ENCODE measurements at places on chromosomes 6 and 20.

DNA sequence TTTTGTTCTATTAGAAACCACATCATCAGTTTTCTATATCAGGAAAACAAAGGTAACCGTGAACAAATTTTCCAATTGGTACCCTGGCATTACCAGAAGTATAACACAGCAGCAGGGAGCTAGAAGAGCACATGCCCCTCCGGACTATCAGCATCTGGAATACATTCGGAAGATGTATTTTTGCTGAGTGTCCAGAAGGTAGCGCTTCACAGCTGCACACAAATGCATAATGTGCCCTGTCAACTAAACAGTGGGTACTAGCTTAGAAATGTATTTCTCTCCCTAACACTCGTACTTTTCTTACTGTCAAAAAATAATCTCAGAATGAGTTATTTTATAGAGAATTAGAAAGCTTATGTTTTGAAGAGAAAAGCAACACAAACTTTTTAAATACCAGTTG is 77.6 kb downstream of the HUS1B start:
- no peak for DNase-seq

- DNase-seq = no peak
Measured at GRCh38 chr20:62517901-62518610, 42.3 kb upstream of the GATA5 start.

- DNase-seq = no peak
Measured at GRCh38 chr6:155212616-155213380, 51.0 kb upstream of the CLDN20 start.

- no peak for DNase-seq
Measured at GRCh38 chr6:51949526-51949925, 137.9 kb downstream of the PKHD1 start.

GRCh38 chr20:4111440-4112411 is 96.4 kb upstream of the RNF24 start:
- DNase-seq = no peak

DNA sequence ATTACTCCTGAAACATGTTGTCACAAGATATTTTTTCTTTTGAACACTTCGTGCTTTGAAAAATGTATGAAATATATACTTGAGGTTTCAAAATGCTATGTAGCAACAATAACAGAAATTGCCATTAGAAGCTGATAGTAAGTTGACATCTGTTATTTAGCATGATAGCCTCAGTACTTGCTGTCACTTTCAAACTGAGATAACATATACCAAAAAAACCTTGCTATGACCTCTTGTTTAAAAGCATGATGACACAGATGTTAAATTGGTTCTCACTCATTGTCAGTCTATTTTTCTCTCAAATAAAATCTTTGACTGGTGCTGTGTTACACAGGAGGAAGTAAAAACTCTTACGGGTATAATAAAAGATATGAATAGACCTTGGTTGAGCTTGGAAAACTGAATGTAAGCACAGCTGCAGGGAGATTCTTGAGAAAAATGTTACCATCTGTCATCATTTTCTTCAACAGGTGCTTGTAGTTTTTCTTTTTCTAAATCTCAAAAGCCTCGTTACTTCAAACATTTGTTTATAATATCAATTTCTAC is 18.6 kb downstream of the MOXD1 start:
- DNase-seq = no peak

DNA sequence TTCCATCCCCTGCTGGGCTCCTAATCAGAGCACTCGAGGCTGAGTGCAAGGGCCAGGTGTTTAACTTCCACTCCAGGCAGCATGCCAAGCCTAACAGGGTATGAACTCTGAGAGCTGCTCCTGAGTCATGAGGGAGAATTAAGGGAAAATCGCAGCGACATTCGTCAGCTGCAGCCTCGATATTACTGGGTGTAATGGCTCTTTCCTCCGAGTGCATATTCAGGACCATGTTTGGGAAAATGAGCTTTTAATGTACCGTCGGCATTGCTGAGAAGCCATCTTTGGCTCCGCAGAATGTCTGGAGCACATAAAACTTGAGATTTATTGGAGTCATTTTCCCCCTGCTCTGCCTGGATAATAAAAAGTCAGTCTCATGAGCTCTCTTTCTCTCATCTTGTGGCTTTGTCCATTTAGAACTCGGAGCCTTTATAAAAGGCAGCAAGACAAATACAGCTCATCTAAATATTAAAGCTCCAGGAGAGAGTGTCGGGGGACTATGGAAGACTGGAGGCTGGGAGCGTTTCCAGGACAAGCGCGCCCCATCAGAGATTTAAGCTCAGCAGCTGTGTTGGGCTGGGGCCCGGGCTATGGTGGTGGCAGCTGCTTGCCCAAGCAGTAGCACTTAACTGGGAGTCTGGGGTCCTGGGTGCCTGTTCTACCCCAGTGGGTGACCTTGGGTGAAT is 103.7 kb downstream of the TOX2 start:
- DNase-seq = no peak

DNA sequence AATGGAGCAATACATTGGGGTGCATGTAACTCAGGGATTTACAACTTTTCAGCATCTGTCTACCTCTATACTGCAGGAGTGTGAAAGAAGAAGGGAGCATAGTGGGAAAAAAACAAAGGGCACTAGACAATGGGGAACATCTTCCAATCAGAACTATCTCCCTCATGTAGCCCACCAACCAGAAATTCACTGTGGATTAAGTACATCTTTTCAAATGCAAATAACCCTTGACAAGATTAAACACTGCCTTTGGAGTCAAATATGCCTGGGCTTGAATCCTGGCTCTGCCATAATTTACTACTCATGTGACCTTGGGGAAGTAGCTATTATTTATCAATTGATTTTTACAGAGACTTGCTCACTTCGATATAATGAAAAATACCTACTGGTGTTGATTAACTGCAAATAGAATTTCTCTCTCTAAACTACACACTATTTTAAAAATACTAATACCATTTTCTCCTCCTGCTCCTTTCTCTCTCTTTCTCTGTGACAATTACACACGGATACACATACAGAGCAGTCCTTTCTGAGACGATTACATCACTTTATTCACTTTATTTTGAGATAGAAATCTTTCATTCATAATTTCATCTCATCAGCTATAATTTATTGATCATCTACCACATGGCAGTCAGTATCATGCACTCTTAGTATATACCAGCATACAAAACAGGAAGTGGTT is 783.7 kb downstream of the FRK start:
- no peak for DNase-seq

DNA sequence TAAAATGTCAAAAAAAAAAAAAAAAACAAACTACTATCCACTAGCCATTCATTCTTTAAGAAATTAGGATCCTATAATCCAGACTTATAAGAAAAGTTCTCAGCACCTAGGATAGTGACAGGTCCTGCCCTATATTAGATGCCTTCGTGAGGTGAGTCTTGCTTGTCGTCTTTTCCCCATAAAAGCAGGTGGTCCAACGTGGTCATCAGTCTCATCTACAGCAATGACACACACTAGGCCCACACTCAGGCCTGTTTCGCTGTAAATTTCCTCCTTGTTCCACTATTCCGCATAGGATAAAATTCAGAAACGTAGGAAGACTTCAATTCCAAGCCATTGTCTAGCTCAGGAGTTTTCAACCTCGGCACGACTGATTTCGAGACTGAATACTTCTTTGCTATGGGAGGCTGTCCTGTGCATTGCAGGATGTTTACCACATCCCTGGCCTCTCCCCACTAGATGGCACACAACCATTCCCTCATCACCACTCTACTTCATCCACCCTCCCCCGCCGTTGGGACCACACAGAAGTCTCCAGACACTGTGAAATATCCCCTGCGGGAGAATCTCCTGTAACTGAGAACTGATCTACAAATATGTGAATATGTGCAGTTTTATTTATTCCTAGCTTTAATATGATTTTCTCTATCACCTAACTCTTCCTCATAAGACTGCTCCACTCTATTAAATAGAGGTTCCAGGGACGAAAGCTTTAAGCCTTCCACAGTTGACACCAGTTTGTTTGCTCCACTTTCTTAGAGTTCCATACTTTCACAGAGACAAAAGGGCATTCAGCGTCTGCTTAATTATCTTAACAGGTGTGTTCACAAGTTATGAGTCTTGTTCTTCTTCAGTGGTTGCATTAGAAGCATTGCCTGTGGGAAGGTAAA is 346.3 kb downstream of the BMP2 start:
- DNase-seq = no peak

DNA sequence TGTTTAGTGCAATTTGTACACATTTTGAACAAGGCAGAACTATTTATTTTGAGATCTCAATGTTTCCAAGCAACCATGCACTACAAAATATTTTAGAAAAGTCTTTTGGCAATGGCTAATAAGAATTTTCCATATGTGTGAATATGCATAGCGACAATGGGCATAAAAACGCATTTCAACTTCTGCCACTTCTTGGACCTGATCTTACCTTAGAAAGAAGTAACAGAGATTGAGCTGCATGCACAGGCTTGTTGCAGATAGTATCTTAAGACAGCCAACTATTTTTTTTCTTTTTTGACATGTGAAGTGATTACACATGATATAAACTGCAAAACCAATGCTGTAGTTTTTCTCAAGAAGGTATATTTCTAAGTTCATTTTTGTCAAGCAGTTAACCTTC is 210.4 kb upstream of the PHACTR1 start:
- no peak for DNase-seq

DNA sequence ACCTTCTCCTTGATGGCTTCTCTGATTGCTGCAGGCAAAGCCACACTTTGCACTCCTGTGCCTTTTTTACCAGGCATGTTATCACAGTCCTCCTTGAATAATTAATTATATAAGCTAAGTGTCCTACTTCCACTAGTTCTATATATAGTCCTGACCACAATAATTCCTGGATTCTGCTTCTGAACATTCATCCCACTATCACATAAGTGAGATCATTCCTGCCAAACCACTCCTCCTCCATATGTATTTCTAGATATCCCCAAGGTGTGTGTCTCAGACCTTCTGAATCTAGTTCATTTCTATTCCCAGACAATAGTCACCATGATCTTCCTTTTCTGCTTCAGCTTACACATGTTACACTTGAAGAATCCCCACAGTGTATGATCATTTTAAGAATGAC is 1237.5 kb upstream of the MAP3K7 start:
- no peak for DNase-seq

GRCh38 chr20:23744817-23745216 is 5.9 kb downstream of the CST1 start:
- no peak for DNase-seq

DNA sequence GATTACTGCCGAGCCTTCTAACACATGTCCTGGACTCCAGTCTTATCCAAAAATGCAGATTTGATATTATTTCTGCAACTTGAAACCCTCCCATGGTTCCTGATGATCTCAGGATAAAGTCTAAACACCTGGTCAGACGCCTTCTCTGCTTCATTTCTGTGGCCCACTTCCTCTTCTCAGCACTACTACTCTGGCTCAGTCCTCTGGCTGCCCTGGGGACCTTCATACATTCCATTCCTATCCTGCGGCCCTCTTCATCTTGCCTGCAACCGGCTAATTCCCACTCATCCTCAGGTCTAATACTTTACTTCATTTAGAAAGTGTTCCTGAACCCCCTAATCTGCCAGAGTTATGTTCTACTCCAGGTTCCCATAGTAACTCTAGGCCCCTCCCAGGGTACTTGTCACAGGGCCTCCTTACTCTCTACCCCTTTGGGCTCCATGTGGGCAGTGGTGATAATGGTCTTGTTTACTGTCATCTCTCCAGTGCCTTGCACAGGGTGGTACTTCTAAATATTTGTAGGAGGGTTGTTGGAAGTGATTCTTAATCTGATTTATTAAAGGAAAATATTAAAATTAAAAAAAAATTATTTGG is 18.9 kb downstream of the MAN1A1 start:
- no peak for DNase-seq

DNA sequence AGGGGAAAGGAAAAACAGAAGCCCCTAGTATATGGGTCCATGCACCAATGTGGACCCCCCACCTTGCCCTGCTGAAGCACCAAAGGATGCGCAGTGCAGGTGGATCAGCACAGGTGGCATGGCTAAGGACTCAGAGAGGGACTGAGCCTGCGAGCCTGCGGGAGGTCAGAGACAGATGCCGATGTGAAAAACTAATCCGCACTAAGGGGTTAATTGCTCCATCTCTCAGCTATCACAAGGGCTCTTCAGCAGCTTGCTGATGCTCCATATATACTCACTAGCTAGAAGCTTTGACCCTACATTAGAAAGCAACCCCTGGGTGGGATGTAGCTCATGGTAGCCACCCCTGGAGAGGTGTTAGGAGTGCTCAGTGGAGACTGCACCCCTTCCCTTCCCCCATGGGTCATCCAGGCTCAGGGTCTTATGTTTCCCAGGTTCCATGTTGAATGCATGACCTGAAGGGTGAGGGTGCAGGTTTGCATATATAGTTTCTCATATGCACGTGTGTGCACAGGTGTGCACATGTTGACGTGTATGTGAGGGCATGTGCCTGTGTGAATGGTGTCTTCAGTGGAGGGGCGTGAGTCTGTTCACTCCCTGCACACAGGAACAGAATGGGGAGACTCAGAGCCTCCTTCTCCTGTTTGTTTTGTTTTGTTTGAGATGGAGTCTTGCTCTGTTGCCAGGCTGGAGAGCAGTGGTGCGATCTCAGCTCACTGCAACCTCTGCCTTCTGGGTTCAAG is 13.4 kb upstream of the IP6K3 start:
- no peak for DNase-seq

DNA sequence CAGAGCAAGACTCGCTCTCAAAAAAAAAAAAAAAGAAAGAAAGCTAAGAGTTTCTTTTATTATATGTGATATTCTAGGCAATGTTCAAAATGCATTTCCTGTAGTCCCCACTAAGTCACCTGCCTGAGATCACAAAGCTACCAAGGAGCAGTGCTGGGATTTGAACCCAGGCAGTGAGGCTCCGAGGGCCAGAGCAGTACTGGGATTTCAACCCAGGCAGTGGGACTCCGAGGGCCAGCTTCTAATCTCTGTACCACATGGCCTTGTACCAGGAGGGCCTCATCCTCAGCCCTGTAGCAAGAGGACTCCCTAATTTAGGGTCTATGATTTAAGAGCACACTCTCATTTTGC is 39.7 kb downstream of the ZMYND8 start:
- no peak for DNase-seq

DNA sequence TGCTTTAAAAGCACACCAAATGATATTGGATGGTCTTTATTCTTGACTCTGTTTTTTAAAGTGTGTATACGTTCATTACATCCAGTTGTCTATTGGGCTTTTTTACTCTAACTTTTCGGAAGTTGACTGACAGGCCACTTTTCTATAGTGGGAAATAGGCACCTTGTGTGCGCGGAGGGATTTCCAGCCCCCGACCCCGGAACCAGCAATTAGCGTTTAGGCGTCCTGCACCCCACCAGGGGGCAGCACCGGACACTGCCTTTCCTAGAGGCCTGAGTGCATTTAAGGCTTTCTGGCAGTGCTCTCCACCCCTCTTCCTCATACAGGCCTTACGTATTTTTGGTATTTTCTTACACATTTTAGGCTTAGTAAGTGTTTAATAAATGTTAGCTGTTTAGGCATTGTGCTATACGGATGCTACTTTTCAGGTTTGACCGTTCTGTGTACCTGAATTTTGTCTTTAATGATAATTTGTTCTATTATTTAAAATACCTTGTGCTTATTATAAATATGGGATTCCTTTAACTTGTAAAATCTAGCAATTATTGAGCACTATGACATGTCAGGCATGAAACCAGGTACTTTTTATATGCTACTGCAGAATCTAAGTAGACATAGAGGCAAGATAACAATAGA is 231.8 kb downstream of the BCKDHB start:
- peak; percentile 66 for DNase-seq
